Psoas muscle (tissue), 8 donors: ENCODE measurements at places on chromosomes 5 and 9. TPM values are rescaled to one million over a fixed set of nuclear protein-coding genes. Genes with fewer than 3 reads are reported as not detected.

- no peak for DNase-seq
Measured at GRCh38 chr5:23820765-23821471, 313.5 kb downstream of the PRDM9 start.

- DNase-seq = no peak
Measured at GRCh38 chr5:2239201-2239910, 356.6 kb upstream of the IRX4 start.

GRCh38 chr5:127886081-127886480 is 182.9 kb downstream of the CCDC192 start:
- no peak for DNase-seq

DNA sequence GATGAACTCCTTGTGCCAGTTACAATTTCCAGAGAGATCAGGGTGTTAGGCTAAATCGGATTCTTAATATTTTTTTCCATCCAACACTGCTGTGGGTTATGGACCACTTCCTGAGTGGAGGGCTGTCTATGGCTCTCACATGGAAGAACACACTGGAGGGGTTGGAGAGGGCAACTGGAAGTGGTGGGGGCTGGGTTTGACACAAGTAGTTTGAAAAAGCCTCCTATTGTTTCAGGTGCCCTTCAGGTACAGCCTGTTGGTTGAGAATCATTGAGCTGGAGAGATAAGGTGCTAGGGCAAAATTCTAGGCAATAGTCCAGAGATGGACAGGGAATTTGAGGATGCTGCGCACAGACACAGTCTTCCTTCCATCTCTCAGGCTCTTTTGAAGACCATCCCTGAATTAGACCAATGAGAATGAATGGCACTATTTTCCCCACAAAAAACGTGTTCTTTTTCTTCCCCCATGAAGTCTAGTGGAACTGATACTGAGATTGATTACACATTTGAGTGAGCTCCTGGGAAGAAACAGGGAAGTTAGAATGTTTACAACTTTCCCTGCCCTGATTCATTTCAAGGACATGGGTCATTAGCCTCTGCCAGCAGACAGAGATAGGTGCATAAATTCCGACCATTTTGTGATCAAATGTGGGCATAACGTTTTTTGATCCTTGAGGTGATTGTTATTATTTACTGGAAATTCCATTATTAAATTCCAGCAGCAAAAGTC is 87.7 kb downstream of the ACER2 start:
- no peak for DNase-seq

DNA sequence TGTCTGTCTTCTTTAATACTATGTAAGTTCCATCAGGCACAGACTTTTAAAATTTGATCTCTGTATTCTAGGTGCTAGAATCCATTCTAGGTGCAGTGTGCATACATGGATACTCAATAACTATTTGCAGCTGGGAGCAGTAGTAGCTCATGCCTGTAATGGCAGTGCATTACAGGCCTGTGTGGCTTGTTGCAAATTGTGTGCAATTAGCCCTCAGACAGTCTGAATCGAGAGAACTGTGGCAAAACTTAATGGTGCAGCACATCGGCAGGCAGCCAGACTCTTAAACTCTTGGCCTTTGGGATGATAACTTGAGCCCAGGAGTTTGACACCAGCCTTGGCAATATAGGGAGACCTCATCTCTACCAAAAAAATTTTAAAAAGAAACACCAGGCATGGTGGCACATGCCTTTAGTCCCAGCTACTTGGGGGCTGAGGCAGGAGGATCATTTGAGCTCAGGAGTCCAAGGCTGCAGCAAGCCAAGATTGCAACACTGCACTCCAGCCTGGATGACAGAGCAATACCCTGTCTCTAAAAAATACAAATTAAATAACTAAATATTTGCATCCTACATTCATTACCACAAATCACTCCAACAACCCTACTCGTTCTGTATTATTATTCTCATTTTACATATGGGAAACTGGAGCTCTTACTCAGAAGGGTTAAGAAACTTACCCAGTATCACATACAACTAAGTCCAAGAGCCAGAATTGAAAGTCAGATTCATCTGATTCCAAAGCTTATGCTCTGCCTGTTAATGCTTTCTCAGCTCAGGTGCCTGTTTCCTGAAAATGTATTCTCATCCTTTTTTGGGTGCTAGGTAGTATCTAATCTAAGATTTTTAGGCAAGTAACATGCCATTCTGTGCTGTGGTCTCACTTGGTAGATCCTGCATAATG is 30.1 kb downstream of the PRKACG start:
- DNase-seq = no peak

DNA sequence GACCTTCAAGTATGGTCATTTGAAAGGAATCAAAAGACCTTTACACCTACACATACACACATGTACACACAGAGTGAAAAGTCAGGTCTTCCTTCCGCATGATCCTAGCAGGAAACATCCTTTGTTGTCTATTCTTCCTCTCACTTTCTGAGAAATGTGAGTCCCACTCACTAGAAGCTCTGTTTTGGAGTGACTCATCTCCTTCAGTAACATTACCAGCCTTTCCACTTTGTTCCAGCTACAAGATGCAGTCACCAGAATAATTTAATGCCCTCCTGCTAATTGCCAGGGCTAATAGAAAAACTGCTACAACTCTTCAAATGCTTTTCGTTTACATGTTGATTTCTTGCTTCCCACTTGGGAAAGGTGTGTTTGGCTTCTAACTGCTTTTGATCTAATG is 417.3 kb downstream of the RASEF start:
- no peak for DNase-seq

GRCh38 chr9:134833294-134833880 is 47.2 kb upstream of the FCN2 start:
- no peak for DNase-seq

DNA sequence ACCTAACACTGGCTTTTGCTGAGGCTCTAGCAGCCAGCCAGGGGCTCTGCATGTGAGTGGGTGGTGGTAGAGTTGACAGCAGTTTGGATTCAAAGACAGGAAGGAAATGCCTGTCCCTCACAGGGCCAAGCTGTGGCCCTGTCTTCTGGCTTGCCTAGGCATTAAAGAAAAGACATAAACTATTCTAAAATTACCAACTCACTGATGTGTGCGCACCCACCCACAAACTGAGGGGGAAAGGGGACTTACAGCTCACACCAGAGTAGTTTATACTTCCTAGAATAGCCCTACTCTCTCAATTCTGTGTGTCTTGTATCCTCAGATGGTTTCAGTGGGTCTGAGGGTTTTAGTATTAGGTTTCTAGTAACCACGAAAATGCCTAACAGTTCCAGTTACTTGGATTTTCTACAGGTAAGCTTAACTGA is 18.3 kb upstream of the IL13 start:
- no peak for DNase-seq

- no peak for DNase-seq
Measured at GRCh38 chr5:10337986-10338385, 15.5 kb upstream of the MARCHF6 start.

The OTP gene
- total RNA-seq = not detected
